ENCODE measurements at places on chromosomes 13 and 19. TPM values are rescaled to one million over a fixed set of nuclear protein-coding genes. Genes with fewer than 3 reads are reported as not detected.

- peak; percentile 30 for DNase-seq
Measured at GRCh38 chr13:113616281-113616906, 31.8 kb downstream of the TFDP1 start.

DNA sequence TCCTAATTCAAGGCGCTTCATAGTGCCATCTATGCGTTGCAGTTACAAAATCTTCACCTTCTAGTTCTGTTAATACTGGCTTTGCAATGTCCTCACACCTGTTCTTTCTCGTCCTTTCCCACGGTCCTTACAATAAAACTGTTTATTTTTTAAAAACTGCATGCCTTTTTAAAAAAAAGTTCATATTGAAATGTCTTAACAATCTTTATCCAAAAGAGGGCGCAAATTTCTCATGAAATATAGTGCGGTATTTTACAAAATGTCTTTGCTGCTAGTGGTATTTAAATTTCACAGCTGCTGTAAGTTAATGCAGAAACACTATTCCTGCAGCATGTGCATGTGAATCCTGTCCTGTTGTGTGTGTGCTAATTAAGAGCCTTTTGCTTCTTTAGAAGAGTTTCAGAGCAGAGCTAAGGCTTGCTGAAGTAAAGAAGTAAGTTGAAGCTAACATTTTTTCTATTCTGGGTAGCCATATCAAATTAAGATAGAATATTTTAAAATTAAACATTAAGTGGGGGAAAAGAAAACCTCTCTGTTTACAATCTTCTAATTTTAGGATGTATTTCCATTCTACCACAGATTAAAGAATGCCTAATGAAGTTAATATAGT, 15.8 kb upstream of the CLDN10 start:
- DNase-seq = no peak

Gene GCDH
- 33.7 TPM for total RNA-seq

Gene ICAM4
- total RNA-seq = 0.72 TPM

- no peak for DNase-seq
Measured at GRCh38 chr13:107770541-107770940, 444.8 kb downstream of the LIG4 start.

Gene SIGLEC12
- total RNA-seq = 0.43 TPM

DNA sequence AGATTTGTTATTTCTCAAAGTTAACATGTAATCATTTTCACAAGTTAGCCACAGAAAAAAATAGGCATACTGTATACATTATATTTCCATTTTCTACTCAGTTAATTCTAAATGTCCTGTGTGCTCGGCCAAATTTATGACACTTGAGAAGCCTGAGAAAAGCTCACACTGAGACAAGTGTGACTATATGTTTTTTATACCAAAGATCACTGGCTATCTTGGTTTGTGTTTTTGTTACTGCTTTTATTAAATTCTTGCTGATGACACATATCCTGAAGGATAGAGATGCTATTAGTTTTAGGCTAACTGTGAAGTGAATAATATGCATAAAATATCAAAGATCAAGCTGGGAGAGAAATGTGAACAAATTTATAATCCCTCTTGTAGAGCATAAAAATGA, 49.3 kb upstream of the IL17D start:
- DNase-seq = no peak

Gene NLRP7
- not detected for total RNA-seq

GRCh38 chr13:93867481-93867880, 612.0 kb downstream of the DCT start:
- no peak for DNase-seq

DNA sequence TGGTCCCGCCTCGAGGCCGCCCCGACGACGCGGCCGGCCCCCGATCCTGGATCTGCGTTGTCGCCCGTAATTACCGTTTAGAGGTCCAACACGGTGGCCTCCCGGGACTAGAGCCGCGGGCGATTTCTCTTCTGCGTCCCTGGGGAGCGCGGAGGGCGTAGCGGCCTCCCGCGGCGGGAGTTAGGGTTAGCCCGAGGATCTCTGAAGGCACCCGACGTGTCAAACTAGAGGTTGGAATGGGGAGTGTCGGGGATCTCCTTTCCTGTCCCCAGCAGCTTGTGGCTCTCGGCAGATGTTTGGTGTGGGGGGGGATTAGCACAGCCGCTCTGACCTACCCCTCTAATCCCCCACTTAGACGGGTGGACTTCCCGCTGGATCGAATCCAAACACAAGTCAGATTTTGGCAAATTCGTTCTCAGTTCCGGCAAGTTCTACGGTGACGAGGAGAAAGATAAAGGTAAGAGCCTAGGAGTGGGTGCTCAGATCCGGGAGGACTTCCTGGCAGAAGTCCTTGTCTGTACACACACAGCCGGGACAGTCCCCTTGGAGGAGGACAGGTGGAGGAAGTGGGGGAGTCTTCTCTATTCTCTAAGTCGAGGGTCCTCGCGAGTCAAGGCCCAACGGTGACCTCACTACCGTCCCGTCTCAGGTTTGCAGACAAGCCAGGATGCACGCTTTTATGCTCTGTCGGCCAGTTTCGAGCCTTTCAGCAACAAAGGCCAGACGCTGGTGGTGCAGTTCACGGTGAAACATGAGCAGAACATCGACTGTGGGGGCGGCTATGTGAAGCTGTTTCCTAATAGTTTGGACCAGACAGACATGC, 581 bp downstream of the CALR start:
- no peak for DNase-seq

DNA sequence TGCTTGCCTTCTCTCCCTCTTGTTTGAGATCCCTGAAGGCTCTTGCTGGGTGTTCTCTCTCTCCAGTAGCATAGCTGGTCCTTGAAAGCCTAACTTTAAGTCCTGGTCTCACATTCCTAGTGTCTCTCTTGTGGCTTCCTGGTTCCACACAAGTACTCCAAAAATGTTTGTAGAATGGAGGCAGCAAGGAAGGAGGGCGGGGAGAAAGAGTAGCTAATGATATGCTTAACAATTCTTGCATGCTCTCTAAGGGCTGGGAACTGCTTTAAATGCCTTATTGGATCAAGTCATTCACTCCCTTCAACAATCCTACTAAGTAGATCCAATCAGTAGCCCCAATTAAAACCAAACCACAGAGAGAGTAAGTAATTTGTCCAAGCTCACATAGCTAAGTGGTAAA, 357.3 kb downstream of the KLF5 start:
- DNase-seq = no peak

Gene ICAM3
- 14.7 TPM for total RNA-seq

- DNase-seq = no peak
Measured at GRCh38 chr13:73341748-73342147, 282.9 kb downstream of the KLF5 start.

Gene ZNF792
- total RNA-seq = 8.9 TPM

Gene SAFB
- 92.9 TPM for total RNA-seq

GRCh38 chr19:2926341-2927031, 18.3 kb downstream of the ZNF77 start:
- DNase-seq = no peak

GRCh38 chr13:54775501-54776191, 1747.0 kb downstream of the OLFM4 start:
- DNase-seq = no peak

Gene MIA
- total RNA-seq = 4.5 TPM

- no peak for DNase-seq
Measured at GRCh38 chr13:28805193-28805819, 14.8 kb upstream of the MTUS2 start.

- no peak for DNase-seq
Measured at GRCh38 chr19:39497996-39498797, 550 bp upstream of the DLL3 start.

Gene DOHH
- 11.6 TPM for total RNA-seq

- no peak for DNase-seq
Measured at GRCh38 chr13:27794921-27795717, 2.8 kb downstream of the GSX1 start.

- DNase-seq = peak; percentile 2
Measured at GRCh38 chr19:12580180-12580694, 29.0 kb upstream of the ZNF564 start.

DNA sequence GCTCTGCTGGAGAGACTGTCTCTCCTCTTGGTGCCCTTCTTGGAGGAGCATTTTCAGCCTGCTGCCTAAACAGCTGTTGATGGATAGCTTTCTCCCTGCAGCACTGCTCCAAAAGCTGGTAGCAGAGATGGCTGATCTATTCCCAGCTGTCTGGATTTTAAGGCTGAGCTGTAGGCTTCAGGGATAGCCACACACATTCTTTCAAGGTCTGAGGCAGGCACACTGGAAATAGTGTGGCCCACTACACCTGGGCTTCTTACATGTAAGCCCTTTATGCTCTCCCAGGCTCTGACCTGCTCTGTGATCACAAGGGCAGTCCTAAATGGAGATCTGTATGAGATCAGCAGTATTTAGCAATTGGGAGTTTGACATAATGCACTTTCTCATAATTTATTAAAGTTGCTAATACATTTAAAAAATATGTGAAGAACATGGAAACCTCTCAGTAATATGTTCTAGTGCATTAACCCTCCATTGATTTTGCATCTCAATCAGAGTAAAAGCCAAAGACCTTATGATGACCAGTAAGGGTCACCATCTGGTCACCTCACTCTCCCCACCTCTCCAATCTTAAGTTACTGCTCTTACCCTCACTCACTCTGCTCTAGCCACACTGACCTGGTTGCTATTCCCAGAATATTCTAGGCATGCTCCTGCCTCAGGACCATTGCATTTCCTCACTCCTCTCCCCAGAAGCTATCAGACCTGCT, 91.6 kb downstream of the MBNL2 start:
- DNase-seq = no peak

DNA sequence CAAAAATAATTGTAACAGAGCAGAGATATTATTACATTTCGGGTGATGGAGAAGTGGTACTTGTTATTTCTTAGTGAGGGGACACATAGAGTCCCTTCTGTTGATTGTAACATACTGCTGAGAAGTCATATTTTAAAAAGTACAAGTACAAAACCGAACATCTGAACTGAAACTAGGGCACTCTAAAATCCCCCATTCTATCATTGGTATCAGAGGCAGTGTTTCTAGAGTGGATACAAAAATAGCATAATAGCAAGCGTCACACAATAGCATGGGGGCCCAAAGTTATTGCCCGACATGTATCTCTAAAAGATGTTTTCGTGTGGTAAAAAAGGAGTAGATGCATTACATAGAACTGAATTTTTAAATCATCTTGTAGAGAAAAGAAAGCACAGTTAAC, 502.1 kb upstream of the SLC10A2 start:
- DNase-seq = no peak

Gene ARHGEF1
- 115 TPM for total RNA-seq

GRCh38 chr13:32589471-32589870, 3.2 kb downstream of the PDS5B start:
- no peak for DNase-seq

DNA sequence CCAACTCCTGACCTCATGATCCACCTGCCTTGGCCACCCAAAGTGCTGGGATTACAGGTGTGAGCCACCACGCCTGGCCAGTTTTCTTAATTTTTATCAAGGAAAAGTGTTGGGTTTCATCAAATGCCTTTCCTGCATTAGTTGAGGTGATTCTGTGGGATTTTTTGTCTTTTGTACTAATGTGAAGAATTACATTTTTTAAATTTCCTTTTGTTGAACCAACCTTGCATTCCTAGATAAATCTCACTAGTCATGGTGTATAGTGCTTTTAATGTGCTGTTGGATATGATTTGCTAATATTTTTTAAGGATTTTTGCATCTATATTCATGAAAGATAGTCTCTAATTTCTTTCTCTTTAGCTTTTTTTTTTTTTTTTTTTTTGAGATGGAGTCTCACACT, 2.4 kb upstream of the ZNF560 start:
- DNase-seq = no peak

- no peak for DNase-seq
Measured at GRCh38 chr13:73189776-73190175, 131.0 kb downstream of the KLF5 start.

DNA sequence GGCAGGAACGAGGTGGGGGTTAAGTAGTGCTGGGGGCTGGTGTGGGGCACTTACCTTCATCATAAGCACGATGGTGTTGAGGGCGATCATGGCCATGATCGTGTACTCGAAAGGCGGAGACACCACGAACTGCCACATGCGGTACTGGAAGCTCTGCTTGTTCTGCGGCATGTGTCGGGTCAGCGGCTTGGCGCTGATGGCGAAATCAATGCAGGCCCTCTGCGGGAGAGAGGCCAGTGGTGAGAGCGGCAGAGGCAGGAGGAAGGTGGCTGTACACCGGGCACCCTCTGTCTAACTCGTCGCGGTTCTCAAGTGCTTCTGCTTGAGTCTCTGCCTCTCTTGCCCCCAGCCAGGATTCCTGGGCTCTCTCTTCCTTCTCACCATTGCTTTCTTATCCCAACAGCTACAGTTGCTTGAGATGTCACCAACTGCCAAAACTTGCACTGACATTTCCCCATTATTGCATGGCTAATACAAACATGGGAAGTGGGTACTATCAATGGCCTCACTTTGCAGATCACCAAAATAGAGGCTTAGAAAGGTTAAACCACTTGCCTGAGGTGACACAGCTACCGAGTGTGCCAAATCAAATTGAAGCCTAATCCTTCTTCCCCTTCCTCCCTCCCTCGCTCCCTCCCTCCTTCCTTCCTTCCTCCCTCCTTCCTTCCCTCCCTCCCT, 105.0 kb downstream of the IER2 start:
- no peak for DNase-seq

Gene CBY2
- not detected for total RNA-seq

- no peak for DNase-seq
Measured at GRCh38 chr13:101144808-101145419, 271.4 kb downstream of the NALCN start.

GRCh38 chr19:1568320-1569019, at the start of gene MEX3D:
Gene MEX3D, minus strand, starts transcription at chr19:1568325. Its CDS starts 267 bp downstream, at chr19:1568058.
- DNase-seq = peak; percentile 78

Gene PNMA8B
- total RNA-seq = 5.3 TPM

- DNase-seq = peak; percentile 65
Measured at GRCh38 chr19:41426952-41427646, at the start of gene B3GNT8. Gene B3GNT8, minus strand, starts transcription at chr19:41427374. Its CDS starts 596 bp downstream, at chr19:41426778.

DNA sequence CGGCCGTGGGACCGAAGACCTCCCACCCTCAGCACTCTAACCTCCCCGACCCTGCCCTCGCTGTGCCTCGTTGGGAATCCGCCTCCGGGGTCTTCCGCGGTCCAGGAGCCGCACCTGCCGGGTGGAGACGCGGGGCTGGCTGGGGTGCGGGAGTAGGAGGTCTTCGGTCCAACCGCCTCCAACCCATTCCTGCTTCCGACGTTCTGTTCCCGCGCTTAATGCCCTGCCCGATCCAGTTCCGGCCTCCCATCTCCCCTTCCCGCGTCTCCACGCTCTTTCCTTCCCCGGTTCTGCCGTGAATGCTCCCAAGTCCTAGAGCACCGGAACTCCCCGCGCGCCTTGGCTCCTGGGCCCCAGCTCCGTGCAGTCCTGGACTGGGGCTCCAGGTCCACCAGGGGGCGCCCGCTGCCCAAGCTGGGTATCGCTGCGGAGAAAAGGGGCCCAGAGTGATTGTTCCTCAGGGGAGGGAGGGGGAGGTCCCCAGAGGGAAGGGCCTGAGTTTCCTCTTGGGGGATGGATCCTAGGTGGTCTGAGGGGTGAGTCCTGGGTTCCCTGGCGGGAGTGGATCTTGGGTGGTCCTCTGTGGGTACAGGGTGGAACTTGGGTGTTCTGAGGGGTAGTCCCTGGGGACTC, 14.1 kb upstream of the TNFSF9 start:
- DNase-seq = peak; percentile 88

Gene DHDH
- total RNA-seq = 1.9 TPM

Gene GPR108
- 137 TPM for total RNA-seq

- no peak for DNase-seq
Measured at GRCh38 chr13:37870895-37871550, 1.5 kb upstream of the TRPC4 start.

- no peak for DNase-seq
Measured at GRCh38 chr19:33377586-33378475, 4.3 kb downstream of the CEBPG start.

GRCh38 chr13:99351772-99352171, 44.6 kb upstream of the GPR183 start:
- no peak for DNase-seq

GRCh38 chr19:38975214-38975860, at the start of gene FBXO17:
Gene FBXO17, minus strand, starts transcription at chr19:38975742. Its CDS starts 25,423 bp downstream, at chr19:38950319.
- DNase-seq = no peak
